Stimulated activated CD4-positive, alpha-beta T cell treated with anti-CD3 and anti-CD28 coated beads, Interleukin-1b, Interleukin-23, amount 100 ng/mL, for 4 hours (primary cell): ENCODE measurements at places on chromosomes 5 and 9.

DNA sequence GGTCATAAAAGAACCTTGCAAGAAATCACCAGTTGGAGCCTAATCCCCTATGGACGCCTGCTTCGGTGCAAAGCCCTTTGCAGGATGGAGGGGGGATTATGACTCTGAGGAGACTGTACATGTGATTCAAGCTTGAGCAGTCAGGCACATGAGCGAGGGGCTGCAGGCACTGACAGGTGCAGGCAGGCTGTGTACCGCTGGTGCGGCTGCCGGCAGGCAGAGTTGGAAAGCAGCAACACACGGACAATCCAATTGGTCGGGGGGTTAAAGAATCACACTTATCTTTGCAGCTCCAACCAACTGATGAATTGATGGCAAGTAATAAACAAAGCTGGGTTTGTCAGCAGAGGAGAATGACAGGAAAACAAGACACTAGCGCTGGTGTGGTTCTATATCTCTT lies 5.7 kb downstream of the WHRN start:
- no peak for DNase-seq

- no peak for DNase-seq
These were observed 428.8 kb upstream of the CLINT1 start for GRCh38 chr5:158287643-158288271.

GRCh38 chr9:135166565-135166964 lies 79.1 kb downstream of the OLFM1 start:
- DNase-seq: no peak

GRCh38 chr9:16145196-16145950 lies 592.5 kb downstream of the CCDC171 start:
- no peak for DNase-seq

- no peak for DNase-seq
These were observed 138.5 kb upstream of the S1PR3 start for GRCh38 chr9:88852794-88853193.

DNA sequence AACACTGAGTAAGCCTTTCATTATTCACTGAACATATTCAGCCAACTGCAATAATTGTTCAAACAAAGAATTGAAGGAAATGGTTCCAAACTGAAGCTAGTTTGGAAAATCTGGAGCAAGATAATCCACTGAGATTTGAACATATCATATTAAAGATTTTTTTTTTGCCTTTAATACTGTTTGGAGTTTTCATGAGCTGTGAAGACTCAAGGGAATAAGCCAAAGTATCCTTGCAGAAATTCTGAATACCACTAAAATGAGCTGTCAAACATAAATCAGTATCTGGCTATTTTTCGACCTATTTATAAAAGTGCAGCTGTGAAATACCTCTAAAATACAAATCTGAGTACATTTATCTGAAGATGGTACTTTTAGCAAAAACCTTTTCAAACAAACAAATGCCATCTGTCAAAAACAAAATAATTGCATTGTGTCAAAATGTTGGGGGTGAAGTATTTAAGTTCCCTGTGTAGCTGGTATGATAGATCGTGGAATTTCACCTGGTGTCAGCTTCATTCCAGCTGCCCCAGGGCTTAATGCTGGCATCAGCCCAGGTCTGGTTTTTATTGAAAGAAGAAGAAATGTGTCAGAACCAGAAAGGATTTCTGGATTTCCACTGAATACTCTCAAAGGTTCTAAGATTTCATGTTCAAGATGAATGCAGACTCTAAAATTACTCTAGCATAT lies 149.0 kb upstream of the GRAMD2B start:
- DNase-seq: no peak

- no peak for DNase-seq
These were observed 28.4 kb upstream of the PITX1 start for GRCh38 chr5:135062216-135063055.

GRCh38 chr5:141951332-141951781 lies 6.6 kb downstream of the PCDH12 start:
- DNase-seq: no peak
